ENCODE measurements at places on chromosomes 12 and 14.

DNA sequence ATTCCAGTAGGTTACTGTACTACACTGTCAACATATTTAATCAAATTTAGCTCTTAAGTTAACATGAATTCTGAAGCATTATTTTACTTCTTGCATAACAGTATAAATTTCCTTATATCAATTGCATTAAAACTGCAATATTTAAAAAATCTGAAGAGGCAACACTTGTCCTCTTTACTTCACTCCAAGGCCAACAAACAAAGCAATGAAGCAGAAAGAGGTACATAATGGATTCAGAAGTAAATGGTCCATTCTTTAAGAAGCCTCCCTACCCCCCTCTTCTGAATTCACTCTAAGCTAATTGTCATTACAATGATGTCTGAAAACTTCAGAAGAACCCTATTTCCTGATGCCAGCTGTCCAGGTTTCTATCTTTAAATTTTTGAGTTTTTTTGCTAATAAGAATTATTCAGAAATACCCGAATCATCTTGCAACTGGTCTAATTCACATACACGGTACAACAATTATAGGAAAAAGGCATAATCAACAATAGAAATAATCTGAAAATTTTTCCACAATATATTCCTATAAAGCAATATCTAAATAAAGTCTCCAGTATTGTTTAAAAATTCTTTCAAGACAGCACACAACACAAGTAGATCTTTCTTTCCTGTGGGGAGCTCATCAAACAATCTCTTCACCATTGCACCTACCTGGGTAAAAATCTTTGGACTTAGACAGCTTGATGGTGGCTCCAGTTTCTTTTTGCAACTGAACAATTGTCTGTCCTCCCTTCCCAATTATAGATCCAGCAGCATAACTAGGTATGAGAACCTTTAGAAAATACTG, 2.9 kb downstream of the NOVA1 start:
- no peak for DNase-seq

- no peak for DNase-seq
These were observed 144.1 kb upstream of the AMIGO2 start for GRCh38 chr12:47223848-47224213.

DNA sequence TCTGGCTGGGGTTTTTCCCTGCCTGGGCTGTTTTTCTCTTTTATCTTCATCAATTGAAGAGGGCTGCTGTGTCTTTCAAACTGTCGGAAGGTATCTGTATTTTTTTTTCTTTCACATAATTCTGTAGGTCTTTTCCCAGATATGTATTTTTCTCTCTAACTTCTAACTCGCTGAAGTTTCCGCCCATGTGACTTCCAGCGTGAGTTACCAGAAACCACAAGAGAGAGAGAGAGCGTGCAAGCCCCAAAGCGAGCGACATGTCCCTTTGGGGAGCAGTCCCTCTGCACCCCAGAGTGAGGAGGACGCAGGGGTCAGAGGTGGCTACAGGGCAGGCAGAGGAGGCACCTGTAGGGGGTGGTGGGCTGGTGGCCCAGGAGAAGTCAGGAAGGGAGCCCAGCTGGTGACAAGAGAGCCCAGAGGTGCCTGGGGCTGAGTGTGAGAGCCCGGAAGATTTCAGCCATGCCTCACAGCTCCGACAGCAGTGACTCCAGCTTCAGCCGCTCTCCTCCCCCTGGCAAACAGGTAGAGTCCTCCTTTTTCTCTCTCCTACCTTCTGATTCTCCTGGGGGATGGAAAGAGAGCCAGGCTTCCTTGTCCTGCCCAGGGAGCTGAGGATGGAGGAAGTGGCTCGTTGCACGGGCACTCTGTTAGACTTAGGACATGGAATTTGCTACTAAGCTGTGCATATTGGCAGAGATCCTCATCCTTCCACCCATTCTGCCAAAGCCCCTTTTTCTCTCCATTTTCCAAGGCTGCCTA, at the start of gene BATF:
Gene BATF (plus strand): TSS at position 246 of the 759 bp plus-strand sequence. CDS start 214 bp downstream, at position 460.
- DNase-seq = peak; percentile 68

DNA sequence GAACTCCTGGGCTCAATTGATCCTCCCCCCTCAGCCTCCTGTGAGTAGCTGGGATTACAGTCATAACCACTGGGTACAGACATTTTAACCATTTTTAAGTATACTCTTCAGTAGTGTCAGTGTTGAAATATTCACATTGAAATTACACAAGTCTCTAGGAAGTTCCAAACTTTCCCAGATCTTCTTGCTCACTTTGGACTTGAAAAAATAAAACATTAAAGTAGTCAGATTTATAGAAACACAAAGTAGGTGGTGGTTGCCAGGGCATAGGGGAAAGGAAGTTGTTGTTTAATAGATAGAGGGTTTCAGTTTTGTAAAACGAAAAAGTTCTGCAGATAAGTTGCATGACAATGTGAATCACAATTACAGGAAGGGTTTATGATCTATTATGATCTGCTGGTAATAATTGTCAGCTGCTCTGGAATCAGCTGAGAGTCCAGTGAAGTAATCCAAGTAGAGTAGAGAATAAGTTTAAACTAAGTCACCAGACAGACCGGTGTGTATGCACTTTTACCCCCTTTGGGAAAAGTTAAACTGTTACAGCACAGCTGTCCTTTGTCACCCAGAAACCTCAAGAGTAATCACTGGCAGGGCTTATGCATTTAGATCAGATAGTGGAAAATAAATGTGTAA, 27.4 kb downstream of the PCNX1 start:
- no peak for DNase-seq

- DNase-seq = no peak
These were observed 238.9 kb downstream of the EMP1 start for GRCh38 chr12:13435235-13435933.

DNA sequence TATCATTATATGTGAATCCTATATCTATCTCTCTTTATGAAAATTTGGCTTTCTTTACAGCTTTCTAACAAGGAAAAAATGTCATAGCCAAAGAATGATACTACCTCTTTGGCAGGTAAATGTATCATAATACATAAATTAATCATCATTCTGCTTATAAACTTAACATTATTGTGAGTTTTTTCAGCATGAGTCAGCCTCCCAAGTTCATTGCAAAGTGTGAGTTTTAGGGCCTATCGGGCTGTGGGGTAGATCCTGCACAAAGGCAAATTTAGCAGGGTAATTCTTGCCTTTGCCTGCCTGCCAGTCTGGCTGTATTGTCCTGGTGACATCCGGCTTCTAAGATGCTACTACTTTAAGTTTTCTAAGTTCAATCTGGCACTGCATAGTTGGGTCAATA, 412.6 kb downstream of the MDGA2 start:
- DNase-seq = no peak

DNA sequence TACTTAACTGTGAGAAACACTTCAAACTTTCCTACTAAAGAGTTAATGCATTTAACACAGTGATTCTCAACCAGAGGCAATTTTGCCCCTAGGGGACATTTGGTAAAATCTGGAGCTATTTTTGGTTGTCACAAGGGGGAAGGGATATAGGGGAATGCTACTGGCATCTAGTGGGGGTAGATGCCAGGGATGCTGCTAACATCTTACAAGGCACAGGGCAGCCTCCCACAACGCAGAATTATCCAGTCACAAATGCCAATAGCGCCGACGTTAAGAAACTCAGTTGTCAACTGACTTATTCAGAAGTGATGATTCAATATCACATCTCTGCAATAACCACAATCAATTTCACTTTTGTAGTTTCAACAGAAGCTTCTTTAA, 2.0 kb downstream of the EEA1 start:
- peak; percentile 48 for DNase-seq

- DNase-seq = no peak
These were observed 11.0 kb upstream of the RPS6KL1 start for GRCh38 chr14:74934041-74934440.
